Amygdala (tissue), 56 donors: ENCODE measurements at places on chromosomes 1 and 21.
A peak's percentile ranks its signal among the peaks of the same experiment; 100 is the strongest.

- no peak for DNase-seq
These were observed 14.1 kb downstream of the F5 start for GRCh38 chr1:169572187-169572586.

- no peak for DNase-seq
These were observed 426.7 kb downstream of the KCNT2 start for GRCh38 chr1:196181594-196181878.

DNA sequence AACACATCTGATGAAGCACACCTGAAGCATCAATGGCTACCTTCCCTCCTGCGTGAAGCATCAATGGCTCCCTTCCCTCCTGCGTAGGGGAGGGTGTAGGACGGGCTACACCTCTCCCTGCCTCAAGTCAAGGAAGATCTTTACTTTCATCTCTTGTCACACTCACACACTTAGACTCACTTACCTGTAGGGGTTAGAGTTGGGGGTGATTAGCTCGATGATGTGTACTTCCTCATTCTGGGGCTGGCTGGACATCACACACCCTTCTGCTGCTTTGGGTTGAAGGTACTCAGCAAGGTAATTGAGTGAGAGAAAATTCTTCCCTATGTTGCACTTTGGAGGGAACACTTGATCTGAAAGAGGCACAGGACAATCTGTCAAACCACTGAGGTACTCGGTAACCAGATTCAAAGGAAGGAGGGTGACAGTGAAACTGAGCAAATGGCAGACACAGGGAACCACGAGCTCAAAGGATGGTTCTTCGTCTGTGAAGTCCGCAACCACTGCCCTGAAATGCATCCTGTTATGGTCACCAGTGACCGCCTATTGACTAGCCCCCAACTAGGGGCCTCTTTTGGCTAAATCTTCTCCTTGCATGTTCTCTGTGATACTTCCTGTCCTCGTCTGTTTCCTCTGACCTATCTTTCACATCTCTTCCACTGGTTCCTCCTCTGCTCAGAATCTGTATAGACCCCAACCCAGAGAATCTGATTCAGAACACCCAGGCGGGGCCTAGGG lies 156.2 kb downstream of the TGFBR3 start:
- no peak for DNase-seq

DNA sequence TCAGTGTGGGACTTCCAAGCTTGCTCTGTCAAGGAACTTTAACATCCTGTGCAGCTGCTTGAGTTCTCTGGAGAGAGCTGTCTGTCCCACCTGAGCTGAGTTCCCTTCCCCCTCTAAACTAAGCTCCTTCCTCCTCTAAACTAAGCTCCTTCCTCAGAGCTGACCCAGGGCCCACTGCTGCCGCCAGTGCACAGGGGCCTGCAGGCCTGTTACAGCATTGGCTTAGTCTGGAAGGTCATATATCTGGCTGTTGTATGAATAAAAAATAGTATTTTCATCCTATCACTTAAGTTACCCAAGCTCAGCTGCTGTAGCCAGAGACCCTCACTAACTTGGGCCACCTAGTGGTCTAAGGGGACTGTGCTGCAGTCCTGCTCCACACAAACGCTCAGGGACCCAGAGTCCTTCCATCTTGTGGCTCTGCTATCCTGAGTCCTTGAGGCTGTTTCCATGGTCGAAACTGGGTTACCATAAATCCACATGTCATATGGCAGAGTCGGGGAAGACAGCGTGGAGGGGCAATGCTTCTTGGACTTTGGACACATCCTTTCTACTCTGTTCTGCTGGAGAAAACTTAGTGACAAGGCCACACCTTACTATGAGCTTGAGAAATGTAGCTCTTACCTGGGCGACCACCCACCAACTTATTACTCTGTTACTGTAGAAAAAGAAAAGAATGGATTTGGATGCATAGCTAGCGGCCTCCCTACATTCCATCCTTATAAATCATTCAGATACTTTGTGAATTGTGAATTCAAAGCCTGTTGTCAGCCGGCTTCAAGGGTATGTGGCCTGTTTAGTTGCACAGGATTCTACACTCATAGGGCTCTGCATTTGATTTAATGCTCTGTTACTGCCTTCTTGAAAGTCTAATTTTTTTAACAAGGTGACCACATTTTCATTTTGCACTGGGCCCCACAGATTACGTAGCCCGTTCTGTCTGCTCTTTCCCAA lies 71.4 kb upstream of the GCLM start:
- DNase-seq: no peak

DNA sequence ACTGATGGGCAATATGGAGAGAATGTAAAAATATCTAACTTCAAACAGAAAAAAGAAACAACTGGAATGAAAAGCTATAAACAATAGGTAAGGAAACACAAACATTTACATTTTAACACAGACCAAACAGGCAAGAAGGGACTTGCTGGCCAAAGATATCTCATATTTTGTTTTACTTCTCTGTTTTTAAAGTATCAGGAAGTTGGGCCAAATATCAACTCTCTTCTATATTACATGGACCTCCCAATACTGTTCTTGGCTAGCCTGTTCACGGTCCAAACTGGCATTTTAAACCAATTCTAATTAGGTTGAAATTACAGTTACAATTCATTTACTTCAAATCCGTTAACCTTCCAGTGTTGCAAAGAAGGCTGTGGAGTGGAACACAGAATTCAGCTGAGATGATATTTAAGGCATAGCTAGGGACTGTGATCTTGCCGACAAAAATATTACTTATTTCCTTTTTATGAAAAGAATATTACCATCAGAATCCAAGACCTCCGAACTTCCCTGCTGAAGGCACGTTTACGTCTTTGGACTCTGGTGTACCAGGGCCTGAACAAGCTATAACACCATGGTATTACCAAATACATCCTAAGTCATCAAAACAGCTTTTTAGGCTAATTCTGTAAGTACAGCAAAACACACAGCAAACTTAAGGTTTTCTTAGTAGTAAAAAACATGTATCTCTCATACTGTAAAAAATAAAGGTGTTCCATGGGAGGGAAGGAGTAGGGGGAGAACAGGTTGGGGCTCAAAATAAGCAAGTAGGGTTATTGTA lies 165.4 kb downstream of the RUNX1 start:
- no peak for DNase-seq

GRCh38 chr1:67299296-67299695 lies 8.4 kb upstream of the IL12RB2 start:
- DNase-seq: no peak

GRCh38 chr1:231407547-231408396 lies 14.3 kb downstream of the EGLN1 start:
- DNase-seq: no peak

GRCh38 chr1:164803366-164803765 lies 244.4 kb downstream of the PBX1 start:
- DNase-seq: no peak

- DNase-seq: no peak
These were observed 5.6 kb upstream of the CTPS1 start for GRCh38 chr1:40973912-40974311.

DNA sequence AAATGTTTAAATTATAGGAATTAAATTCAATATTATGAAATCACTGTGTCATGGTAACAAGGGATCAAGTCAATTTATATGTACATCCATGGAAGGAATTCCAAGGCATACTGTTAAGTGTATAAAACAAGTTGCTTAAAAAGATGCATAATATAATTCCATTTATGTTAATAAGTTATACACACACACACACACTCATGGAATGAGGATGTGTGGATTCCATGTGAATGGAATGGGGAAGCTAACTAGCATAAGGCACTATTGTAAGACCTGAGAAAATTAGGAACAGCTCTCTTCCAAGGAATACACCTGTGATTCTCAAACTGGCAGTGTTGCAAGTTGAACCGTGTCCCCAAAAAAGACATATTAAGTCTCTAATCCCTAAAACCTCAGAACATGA lies 17.6 kb upstream of the TRAF3IP3 start:
- no peak for DNase-seq

- no peak for DNase-seq
These were observed 49.1 kb downstream of the RBM11 start for GRCh38 chr21:14265023-14265422.

GRCh38 chr1:40774266-40774998 lies 9.2 kb upstream of the KCNQ4 start:
- peak; percentile 17 for DNase-seq

GRCh38 chr1:82153272-82153629 lies 352.5 kb downstream of the ADGRL2 start:
- DNase-seq: no peak

DNA sequence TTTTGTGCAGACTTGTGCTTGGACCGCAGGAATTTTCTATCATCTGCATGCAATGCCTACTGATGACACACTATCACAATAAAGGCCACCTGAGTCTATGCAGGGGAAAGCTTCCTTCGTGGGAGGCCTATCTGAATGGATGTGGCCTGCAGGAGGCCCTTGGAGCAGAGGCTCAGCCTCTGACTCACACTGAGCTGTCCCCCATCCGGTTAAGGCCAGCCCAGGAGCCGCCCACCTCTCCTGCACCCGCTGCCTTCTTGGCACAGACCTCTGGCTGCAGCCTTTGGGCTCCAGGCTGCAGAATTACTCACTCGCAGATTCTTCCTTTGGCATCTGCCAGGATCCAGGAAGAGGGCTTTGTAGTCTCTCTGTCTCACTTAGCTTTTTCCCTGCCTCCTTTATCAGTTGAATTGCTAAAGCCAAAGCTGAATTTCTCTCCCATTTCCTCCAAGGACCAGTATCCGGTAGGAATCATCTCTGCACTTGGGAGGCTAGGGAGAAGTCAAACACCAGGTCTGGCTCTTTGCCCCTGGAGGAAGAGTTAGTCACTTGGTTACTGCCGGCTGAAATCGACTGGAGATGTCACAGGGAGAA lies 65.1 kb upstream of the JUN start:
- no peak for DNase-seq

DNA sequence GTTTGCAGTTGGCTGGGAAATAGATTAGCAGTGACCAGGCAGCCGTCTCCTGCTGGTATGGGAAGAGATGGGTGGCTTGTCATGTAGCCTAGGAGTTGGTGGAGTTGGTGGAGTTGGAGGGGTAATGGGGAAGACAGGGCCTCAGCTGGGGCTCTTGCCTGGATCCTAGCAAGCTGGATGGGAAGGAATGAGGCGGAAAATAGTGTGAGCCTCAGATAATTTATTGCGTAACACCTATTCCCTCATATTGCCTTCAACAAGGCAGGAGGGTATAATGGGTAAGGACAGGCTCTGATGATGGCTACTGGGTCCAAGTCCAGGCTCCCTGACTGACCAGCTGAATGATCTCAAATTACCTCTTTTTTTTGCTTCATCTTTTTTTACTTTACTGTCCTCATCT lies 12.6 kb downstream of the MAP7D1 start:
- DNase-seq: no peak

GRCh38 chr1:238582816-238583215 lies 692.1 kb upstream of the ZP4 start:
- DNase-seq: no peak

GRCh38 chr1:85578321-85579295 lies 2.0 kb upstream of the CCN1 start:
- DNase-seq: no peak

GRCh38 chr1:204842892-204843291 lies 27.8 kb upstream of the NFASC start:
- DNase-seq: no peak

GRCh38 chr1:228453022-228453560 lies 34.1 kb upstream of the RNF187 start:
- no peak for DNase-seq

DNA sequence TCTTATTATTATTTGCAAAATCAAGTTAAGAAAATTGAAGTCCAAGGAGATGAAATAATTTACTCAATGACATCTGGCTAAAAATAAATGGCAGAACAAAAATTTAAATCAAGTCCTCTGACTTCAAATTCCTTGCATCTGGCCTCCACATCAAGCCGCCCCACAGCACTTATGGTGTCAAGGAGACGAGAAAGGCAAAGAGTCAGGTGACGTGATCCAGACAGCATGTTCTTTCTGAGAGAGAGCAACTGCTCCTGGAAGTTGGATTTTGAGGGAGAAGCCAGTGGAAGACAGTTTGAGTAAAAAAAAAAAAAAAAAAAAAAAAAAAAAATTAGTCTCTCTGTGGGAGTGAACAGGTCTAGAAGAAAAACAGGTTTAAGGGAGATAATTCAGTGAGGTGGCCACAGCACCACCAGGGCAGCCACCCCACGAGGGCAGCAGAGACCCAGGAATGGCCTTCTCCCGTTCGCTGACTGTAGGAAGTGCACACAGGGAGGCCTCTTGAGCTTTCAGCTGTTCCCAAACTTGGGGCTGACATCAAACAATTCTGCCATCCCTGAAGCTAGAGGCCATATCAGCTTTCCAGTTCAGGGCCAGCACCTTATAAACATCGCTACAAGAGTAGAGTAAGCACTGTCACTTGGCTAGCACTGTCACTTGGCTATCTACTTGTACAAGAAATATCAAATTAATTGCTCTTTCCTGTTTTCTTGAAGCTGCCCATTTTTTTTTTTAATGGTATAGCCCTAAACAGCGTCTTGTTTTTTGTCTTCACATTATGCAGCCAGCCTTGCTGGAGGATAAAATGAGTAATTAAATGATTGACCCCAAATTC lies 7.8 kb downstream of the C1orf162 start:
- DNase-seq: peak; percentile 61

- no peak for DNase-seq
These were observed 267.2 kb downstream of the ZNF648 start for GRCh38 chr1:181794332-181794731.

DNA sequence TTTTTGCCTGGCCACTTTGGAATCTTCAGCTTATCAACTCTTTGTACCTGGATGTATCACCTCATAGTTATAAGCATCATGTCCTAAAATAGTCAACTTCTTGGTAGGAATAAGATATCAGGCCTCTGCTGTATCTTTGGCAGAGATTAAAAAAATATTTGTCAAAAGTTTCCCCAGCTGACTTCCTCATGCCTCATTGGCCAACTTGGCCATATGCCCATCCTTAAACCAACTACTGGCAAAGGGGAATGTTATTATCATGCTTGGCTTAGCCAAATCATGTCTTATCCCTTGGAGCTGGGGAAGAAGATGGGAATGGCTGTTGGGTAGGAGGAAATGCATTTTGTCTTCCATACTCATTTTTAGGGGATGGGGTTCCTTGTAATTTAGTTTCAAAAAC lies 23.4 kb downstream of the NFASC start:
- no peak for DNase-seq

DNA sequence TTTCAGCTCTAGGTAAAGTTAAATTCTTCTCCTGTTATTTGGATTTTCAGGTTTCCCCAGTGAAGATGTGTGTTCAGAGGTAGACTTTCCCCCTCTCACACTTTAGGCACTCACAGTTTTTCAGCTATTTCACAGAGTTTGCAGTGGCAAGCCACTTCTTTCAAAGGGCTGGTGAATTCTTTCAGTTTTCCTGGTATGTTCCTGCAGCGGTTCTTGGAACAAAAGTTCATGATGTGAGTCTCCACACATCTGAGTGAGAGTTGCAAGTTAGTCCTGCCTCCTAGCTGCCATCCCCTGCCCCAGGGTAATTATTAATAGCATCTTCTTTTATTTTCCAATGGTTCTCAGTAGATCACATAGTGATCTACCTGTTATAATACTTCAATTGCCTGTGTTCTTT lies 27.3 kb upstream of the CD84 start:
- no peak for DNase-seq

DNA sequence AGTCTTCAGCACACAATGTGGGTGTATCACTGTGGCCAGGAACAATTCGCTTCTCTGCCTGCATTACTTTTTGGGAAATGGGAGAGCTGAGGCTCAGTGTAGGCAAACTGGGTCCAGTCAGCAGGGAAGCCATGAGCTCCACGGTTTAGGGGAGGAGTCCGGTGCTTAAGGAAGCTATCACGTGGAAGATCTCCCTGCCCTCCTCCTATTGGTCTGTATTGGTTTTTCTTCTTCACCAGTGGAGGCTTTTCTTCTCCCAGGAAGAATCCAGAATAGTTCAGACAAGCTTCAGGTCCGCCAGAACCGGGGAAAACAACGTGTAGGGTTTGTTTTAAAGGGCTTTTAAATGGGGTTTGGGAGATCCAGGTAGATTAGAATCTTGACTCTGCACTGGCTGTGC lies 156.2 kb upstream of the CAMK1G start:
- DNase-seq: no peak

- DNase-seq: no peak
These were observed 105.1 kb upstream of the ARHGEF16 start for GRCh38 chr1:3349161-3349967.
